ENCODE measurements at places on chromosomes 4 and X.

- no peak for DNase-seq
These were observed 979.1 kb downstream of the TECRL start for GRCh38 chr4:63430105-63430504.

DNA sequence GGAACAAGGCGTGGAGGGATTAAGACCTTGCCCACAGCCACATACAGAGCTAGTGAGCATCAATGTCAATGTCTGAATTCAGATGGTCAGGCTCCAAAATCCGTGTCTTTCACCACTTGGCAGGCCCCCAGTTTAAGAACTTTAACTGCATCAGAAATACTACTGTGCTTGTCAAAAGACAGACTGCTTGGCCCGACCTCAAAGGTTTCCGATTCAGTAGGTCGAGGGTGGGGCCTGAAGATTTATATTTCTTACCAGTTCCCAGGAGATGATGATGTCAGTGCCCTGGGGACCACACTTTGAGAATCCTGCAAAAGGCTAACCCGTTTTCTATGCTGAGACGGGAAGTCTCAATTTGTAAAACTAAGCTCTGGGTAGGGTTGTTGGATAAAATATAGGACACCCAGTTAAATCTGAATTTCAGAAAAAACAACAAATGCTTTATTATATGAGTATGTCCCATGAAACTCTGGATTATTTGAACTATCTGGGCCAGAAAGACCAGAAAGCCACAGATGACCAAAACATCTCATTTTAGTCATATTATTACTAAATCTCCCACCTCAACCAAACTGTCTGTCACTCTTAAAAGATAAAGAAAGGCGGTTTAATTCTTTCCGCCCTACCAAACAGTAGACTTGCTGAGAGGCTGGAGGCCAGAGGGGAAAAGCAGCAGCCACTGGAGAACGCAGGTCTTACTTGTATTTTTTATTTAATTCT lies 42.7 kb downstream of the GATB start:
- DNase-seq, result no peak

DNA sequence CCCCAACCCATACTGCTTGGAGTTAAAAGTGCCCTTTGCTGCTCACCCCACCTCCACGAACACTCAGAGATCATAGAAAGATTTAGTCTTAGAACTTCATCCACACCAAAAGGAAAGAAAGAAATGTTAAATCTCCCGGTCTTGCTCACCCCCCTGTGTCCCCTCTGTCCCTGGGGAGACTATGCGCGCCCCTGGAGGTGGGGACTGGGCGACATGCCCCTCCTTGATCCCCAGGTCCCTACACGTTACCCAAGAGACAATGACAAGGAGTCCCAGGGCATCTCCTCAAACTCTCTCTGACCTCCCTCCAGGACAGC lies 620 bp downstream of the ITM2A start:
- no peak for DNase-seq

DNA sequence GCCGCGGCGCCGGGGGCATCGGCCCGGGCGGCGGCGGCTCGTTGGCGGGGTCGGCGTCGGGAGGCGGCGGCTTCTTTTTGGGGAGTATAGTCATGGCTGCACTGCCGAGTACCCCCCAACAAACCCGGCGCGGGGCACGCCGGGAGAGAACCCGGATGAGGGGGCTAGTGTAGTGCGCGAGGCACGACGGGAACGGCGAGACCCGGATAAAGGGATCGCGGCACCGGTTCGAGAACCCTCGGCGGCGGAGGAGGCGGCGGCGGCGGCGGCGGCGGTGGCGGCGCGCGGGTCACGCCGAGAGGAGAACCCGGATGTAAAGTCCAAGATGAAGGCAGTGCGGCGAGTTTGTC lies at the start of gene OTUD5:
OTUD5 (minus strand) TSS at position 131 of the 350 bp plus-strand sequence; CDS start at position 94, 37 bp downstream.
- peak; percentile 62 for DNase-seq

- no peak for DNase-seq
These were observed 78.3 kb downstream of the AR start for GRCh38 chrX:67622053-67622585.

- no peak for DNase-seq
These were observed 171.1 kb downstream of the HHIP start for GRCh38 chr4:144817081-144817480.

DNA sequence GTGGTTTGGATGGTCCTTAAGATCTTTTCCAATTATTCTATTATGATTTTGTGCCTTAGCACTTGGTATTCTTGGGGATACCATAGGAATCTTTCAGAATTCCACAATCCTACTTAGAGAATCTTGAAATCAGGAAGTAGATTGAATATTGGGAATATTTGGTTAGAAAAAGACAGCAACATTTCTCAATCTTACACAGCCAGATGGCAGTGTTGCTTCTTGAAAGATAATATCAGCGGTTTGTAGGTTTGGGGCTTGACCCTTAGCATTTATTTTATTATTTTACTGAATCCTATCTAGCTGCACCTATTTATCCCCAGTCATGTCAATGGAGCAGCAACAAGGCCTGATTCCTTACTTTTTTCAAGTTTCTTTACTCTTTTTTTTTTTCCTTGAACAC lies 28.6 kb downstream of the MAGEB1 start:
- peak; percentile 2 for DNase-seq

GRCh38 chrX:112636288-112636687 lies 43.5 kb downstream of the LHFPL1 start:
- no peak for DNase-seq

- DNase-seq, result no peak
These were observed 12.2 kb upstream of the CXCL8 start for GRCh38 chr4:73728091-73728741.

GRCh38 chr4:13539047-13539618 lies 5.2 kb downstream of the NKX3-2 start:
- DNase-seq, result no peak

GRCh38 chr4:120855307-120856001 lies 67.1 kb downstream of the PRDM5 start:
- DNase-seq, result no peak

GRCh38 chr4:172153719-172154118 lies 340.5 kb downstream of the GALNTL6 start:
- no peak for DNase-seq

- DNase-seq, result no peak
These were observed 12.8 kb upstream of the SLC39A8 start for GRCh38 chr4:102358128-102358527.

DNA sequence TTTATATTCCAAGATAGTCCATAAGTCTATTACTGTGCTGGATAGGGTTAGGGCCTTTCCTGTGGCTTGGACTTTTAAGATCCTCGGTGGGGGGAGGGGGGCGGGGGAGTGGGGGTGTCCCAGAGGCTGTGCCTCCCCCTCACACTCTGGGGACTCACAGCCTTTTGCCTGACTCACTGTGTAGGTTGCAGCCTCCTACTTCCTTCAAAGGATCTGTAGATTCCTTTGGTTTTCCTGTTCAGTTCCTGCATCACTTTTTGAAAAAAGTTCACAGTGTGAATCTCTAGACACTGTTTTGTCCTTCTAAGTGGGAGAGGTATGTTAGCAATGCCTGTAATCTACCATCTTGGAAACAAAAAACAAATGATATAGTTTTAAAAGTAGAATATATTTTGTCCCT lies 999.9 kb downstream of the GLUD2 start:
- peak; percentile 42 for DNase-seq

DNA sequence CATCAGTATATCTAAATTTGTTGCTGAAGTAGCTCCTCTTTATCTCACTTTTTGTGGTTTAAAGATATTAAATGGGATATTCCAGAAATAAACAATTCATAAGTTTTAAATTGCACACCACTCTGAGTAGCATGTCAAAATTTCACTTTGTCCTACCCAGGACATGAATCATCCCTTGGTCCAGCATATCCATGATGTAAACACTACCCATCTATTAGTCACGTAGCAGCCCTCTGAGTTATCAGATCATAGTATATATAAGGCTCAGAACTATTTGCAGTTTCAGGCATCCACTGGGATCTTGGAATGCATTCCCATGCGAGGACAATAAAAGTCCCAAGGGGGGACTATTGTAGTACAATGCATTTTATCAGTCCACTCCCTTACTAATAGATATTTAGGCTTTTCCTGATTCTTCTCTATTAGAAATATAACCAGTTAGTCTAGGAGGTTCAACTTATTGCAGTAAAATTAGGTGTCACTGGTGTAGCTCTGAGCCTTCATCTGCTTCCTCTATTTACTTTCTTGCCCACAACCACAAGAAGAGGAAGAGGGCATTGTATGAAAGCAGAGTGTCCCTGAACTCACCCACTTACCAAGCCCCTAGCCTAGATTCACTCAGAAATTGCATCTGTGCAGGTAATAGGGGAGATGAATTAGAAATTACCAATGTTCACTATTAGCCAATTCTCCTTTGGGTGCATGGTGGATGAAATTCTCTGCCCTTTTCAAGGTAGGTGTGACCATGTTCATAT lies 409.8 kb upstream of the GALNT7 start:
- peak; percentile 80 for DNase-seq

- no peak for DNase-seq
These were observed 14.8 kb downstream of the DOK7 start for GRCh38 chr4:3477750-3478430.

DNA sequence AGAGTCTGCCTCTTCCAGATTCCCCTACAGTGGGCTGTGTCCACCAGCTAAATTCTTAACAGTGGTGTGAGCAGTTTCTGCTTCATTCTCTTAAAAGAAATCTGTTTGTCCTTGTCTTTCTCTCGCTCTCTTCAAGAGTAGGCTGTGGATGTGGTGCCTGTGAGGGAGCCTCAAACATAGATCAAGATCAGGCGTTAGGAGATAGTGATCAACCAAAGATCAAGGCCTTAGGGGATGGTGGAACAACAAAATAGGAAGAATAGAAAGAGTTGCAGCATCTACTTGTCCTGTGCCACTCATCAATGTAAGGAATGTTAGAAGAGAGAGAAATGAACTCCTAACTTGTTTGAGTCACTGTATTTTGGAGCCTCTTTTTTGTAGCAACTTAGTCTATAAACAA lies 144.2 kb downstream of the AASDH start:
- no peak for DNase-seq

DNA sequence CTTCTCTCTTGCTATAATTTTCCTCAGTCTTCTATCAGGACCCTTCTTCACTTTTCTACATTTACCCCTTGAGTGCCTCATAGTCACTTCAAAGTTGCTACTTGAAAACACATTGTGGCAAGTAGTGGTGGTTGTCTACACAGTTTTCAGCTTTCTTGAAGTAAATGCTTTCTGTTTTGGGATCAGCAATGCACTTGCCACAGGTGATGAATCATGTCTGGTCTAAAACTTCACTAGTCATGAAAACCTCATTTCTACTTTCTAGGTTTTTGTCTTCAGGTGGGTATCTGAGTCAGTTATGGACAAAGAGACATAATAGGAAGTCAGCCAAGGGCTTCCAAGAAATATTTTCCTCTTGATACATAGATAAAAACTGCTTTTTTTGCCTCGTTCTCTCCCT lies 359.2 kb downstream of the CCSER1 start:
- DNase-seq, result no peak

All from EL (cell line).